Omental fat pad (tissue), 4 donors: ENCODE measurements at places on chromosomes 3 and 15. TPM values are rescaled to one million over a fixed set of nuclear protein-coding genes. Genes with fewer than 3 reads are reported as not detected.

The APOD gene
- 616 TPM for total RNA-seq

The PLXNA1 gene
- 27.4 TPM for total RNA-seq

- no peak for DNase-seq
Observed at GRCh38 chr3:13215940-13216546, 142.8 kb upstream of the IQSEC1 start.

The CYP1A2 gene
- total RNA-seq: not detected

The SLC27A2 gene
- 11.4 TPM for total RNA-seq

The PLSCR5 gene
- not detected for total RNA-seq

- DNase-seq: no peak
Observed at GRCh38 chr3:175193815-175194518, 334.8 kb downstream of the NAALADL2 start.

DNA sequence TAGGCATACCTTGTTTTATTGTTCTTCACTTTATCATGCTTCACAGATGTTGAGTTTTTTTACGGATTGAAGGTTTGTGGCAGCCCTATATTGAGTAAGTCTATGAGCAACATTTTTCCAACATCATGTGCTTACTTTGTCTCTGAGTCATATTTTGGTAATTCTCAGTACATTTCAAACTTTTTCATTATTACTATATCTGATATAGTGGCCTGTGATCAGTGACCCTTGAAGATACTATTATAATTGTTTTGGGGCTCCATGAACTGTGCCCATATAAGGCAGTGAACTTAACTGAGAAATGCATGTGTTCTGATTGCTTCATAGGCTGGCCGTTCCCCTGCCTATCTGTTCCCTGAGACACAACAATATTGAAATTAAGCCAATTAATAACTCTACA is 42.8 kb upstream of the NSMCE3 start:
- DNase-seq: no peak
